ENCODE measurements at places on chromosomes 16 and 17.

- DNase-seq: no peak
Observed at GRCh38 chr16:50293994-50294855, 27.9 kb downstream of the ADCY7 start.

DNA sequence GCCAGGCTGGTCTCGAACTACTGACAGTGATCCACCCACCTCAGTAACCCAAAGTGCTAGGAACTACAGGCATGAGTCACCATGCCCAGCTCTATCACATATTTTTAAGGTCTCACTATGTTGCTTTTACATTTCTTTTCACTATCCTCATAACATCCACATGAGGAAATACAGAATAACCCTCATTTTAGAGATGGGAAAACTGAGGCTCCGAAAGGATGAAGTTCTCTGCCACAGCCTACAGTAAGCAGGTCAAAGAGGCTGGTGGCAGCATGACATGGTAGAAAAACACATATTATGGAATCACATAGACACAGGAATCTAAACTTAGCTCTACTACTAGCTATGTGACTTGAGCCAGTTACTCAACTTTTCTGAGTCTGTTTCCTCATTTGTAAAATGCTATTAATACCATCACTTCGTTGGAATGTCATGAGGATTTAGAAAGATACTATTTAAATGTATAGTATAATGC is 32.2 kb downstream of the APPBP2 start:
- no peak for DNase-seq

DNA sequence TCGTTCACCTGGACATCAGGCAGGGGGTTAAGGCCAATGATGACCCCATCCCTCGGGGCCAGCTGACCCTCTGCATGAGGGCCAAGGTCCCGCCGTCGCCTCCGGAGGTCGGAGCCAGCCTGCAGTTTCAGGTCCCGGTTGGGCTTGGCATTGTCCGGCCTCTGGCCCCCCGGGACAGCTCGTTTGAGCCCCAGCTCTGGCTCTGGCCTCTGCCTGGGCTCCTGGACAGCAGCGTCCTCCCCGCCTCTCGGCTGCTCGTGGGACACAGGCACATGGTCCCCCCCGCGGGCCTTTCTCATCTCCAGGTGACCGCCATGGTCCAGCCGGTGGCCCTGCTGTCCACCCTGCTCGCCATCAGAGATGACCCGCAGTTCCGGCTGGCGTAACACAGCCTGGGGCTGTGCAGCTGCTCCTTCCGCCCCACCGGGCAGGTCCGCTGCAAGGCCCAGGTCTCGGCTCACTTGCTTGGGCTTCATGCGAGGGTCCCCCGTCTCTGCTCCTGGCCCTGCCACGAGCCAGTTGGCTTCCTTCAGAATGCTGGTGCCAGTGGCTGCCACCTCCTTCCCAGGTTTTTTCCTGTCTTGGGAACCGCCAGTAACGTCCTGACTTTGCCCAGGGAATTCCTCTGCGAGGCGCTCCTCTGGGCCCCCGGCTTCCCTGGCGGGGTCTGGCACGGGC is 6.7 kb downstream of the NDUFAF8 start:
- DNase-seq: no peak

DNA sequence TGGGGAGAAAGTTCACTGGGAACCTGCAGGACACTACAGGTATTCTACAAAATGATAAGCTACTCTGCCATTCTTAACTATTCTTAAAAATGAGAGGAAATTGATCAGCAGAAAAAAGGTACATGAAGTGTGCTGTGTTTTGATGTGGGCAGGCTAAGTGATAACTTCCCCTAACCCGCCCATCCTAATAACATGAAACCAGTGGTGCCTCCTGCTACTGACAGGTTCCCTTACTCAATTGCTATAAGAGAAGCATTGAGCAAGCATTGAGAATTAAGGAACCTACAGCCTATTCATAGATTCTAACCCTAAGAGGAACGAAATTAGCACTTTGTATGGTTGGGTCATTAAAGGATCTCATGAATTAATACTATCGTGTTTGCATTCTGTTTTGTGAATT is 18.9 kb downstream of the XYLT1 start:
- DNase-seq: no peak

GRCh38 chr16:53458635-53459034 is 24.4 kb downstream of the RBL2 start:
- no peak for DNase-seq

DNA sequence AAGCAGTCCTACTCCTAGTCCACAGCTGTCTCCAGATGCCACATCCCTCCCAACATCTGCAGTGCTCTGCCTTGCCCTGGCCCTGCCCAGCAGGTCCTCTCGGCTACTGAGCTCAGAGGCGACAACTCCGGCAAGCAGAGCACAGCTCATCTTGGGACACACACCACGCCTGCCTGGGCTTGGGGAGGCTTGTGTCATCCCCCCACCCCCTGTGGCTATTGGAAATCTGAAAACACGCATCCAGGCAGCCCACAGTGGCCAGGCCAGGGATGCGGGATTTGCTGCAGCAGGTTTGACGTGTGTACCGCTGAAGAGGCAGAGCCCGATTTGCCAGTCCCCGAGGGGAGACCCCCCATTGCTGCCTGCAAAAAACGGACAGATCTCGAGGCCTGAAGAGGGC is 25.4 kb downstream of the MXRA7 start:
- DNase-seq: no peak

DNA sequence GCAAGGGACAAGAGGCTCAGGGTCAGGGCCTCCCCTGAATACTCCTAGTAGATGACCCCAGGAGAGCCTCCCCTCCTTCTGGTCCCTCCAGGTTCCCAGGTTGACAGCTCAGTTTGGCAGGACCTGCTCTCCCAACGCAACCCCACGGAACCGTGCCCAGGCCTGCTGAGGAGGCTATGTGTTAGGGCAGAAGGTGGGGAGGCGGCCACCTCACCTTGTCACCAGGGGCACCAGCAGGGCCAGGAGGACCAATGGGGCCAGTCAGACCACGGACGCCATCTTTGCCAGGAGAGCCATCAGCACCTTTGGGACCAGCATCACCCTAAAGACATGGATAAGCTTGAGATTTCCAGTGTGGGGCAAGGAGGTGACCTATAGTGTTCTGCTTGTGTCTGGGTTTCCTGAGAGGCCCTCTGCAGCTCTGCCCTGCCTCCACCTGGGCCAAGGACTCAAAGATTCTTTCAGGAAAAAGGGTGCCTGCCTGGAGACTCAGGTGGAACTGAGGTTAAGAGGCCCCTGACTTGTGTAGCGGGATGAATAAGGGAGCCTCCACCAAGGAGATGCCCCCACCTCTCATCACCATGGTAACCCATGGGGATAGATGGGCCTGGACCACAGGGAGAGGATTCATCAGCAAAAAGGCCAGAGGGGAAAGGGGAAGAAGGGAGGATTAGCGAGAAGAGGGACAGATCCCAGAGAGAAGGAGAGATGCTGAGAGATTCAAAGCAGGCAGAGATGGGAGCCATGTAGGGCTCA is 10.7 kb downstream of the COL1A1 start:
- DNase-seq: no peak

DNA sequence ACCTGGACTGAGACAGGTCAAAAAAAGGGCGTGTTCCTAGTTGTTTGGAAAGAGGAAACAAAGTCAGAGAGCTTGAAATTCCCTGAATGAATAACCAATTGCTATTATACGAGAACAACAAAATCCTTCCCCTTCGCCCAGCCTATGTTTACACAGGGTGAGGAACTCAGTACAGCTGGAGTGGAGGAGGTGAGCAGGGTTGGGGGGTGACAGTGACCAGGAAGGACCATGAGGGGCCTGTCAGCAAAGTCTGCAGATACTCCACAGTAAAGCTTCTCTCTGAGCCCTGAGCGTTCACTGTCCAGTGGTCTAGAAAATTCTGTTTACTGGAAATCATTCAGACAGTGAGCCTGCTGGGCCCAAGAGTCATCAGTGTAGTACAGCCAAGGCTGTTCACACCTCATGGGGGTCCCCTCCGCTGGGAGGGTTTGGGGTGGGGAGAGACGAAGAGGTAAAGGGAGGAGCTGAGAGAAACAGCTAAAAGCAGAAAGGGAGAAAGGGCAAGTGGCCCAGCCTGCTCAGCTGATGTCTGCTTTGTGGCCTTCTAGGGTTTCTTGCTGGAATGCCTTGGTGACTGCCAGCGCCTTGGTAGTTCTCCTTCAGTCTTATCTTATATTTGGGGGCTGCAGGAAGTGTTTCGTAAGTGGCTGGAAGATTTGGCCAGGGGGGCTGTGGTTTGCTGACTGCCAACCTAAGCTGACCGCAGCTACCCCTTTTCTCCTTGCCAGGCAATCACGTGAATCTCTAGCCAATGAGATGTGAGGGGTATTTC is 5.7 kb downstream of the DUSP3 start:
- DNase-seq: no peak

- DNase-seq: no peak
Observed at GRCh38 chr17:2406903-2407790, 6.3 kb upstream of the MNT start.

- DNase-seq: no peak
Observed at GRCh38 chr16:1054660-1055556, 17.6 kb upstream of the SSTR5 start.

- no peak for DNase-seq
Observed at GRCh38 chr17:44345454-44346026, 438 bp downstream of the GRN start.

DNA sequence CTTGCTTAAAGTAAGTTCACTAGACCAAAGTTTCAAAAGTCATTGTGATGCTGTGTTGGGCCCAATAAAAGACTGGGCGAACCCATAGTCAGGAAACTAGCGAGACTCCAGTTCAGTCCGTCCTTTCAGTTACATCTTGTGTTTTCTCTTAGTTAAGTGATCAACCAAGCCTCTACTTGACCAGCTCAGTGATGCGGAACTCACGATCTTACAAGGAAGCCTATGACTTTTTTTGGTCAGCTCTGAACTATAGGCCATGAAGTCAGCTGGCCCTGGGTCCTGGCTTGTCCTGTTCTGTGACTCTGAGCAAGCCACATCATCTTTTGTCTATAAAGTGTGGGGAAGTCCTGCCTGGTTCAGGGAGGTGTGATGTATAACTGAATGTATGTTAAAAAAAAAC is 21.7 kb upstream of the WSCD1 start:
- DNase-seq: no peak

DNA sequence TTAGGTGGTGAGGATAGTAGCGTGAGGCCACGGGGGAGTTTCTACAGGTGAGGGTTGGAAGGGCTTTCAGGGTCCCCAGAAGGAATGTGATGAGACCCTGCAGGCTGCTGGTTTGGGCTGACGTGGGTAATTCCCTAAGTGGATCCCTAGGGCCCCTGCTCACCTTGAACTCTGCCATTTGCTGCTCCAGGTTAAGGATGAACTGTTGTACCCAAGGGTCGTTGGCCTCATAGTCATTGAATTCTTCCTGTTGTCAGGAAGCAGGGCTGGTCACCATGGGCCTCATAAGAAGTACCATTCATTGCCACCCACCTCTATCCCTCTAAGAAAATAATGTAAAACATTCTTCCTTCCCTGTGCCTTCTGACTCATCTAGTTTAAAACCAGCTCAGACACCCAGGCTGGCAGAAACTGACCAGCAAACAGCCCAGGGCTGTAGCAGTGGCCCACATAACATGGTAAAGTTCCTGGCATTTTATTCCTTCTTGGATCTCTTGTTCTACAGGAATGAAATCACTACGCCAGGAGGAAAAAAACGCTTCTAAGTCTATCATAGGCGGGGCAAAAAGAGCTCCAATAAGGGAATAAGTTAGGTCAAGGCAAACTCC is 27.6 kb downstream of the FCSK start:
- DNase-seq: no peak

DNA sequence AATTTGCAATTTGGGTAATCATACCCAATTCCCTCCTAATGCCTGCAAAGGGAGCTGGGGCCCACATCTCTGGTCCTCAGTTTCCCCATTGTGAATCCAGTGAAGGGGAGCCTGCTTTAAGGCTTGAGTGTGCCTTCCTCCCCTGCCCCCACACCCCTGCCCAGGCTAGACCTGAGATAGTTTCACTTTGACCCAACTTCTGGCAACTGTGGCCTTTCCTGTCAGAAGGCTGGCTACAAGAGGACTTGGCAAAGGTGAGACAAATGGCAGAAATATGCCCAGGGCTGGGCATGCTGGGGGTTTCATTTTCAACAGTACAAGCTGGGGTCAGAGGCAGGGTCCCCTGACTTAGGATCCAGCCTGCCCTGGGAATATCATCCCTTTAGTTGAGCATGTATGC is 10.0 kb downstream of the SOCS1 start:
- no peak for DNase-seq

DNA sequence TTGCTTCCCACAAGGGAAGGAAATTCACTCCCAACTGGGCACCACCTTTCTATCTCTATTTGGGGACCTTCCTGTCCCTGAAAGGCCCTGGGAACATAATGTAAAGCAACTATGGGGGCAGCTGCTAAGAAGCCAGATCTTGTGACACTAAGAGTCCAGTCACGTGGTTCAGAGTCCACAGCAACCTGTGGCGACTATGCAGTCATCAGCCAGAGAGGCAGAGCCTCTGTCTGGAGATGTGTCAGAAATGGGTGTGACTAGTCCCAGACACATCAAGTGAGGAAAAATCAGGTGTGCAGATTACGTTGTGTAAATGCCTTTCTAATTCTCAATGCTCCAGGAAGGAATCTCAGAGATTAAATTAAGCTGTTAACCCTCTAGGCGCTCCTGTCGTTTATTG is 26.6 kb upstream of the SKAP1 start:
- DNase-seq: no peak

- DNase-seq: no peak
Observed at GRCh38 chr16:3953728-3954410, 73.4 kb upstream of the CREBBP start.

DNA sequence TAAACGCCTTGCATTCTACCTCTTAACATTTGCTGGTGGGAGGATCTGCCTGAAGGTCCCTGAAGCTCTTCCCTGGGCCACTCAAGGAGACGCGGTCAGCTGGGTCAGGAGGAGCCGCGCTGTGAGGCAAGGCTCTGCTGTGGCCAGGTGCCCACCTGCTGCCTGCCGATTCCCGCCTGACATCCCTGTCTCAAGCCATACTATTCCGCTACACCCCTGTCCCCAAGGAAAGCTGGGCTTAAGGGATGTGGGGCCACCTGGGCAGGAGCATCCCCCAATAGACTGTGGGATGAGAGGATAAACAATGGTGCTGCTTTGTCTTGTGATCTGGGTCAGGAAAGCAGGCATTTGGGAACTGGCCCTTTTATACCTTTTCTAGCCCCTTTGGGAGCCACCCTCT is 5.1 kb downstream of the TPPP3 start:
- DNase-seq: no peak

DNA sequence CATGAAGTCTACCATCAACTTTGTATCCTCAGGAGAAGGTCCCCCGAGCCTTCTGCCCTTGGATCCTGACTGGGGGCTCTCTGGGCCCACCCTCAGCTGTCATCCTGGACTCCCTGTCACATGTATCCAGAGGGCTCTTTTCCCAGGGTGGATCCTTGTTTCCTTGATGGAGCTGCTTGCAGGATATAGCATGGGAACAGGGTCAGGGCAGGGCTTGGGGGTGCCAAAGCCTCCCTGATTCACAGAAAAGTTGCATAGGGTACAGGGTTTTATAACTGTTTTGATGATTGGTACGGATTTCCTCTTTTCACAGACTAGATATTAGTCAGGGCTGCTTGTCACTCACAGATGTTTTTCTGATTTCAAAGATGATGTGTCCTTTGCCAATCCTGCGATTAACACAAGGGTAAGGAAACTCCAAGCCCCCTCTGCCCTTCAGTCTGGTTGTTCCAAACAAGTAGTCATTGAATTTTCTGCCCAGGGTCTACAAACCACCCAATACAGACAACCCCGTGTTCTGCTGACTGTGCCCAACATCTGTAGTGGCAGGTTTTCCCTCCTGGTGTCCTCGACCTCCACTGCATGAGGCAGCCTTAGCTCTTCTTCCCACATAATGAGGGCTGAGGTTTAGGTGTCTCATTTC is 20.6 kb upstream of the SLC35G3 start:
- DNase-seq: no peak
